ENCODE measurements at places on chromosomes 1 and 21.

GRCh38 chr1:19038096-19038495, 81.6 kb upstream of the IFFO2 start:
- DNase-seq = no peak

GRCh38 chr1:231201979-231202633, 38.9 kb upstream of the GNPAT start:
- DNase-seq = no peak

DNA sequence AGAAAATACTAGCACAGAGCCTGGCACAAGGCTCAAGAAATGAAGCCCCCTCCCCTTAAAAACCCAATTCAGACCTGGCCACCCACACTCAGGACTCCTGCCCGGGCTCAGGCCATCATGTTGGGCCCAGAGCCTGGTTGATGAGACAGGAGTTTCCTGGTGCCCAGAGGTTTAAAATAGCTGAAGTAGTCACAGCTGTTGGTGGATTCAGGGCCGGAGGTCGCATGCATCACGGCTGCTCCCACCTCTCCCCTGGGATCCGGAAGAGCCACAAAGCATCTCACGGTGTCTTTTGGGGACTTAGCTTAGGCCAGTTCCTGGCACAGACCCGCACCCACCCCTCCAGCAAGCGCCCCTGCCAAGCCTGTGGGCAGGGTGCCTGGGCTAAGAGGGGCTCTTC, 2.6 kb upstream of the PADI2 start:
- no peak for DNase-seq

GRCh38 chr21:42362700-42363099, 3.6 kb downstream of the TFF1 start:
- DNase-seq = no peak

DNA sequence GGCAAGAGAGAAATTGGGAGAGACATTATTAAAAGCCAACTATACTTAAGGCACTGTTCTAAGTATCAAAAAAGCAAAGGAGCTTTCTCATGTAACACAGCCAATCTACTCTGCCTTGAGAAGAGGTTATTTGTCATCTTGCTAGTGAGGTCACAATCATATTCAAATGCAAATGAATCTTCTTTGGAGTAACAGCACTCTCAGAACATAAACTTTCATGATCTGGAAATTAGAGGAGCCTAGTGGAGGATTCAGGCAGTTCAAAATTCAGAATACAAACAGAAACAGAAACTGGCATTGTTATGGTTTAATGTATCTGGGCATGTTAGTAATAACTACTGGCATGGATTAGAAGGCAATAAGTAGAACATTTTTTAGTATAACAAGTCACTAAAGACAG, 57.4 kb downstream of the ARID4B start:
- no peak for DNase-seq

GRCh38 chr1:159201642-159202041, 3.0 kb upstream of the ACKR1 start:
- DNase-seq = no peak

GRCh38 chr1:16996845-16997244, 14.9 kb downstream of the ATP13A2 start:
- no peak for DNase-seq

- DNase-seq = peak; percentile 49
Observed at GRCh38 chr1:248243204-248243603, 12.0 kb downstream of the OR2M4 start.

- no peak for DNase-seq
Observed at GRCh38 chr1:14365301-14365988, 233.0 kb upstream of the KAZN start.

DNA sequence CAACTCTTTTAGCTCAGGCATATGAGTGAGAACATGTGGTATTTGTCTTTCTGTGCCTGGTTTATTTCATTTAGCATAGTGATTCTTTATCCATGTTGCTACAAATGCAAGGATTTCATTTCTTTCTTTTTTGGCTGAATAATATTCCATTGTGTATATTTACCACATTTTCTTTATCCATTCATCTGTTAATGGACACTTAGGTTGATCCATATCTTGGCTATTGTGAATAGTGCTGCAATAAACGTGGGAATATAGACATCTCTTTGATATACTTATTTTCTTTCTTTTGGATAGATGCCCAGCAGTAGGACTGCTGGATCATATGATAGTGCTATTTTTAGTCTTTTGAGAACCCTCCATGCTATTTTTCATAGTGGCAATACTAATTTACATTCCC, 30.8 kb downstream of the ASB17 start:
- no peak for DNase-seq

DNA sequence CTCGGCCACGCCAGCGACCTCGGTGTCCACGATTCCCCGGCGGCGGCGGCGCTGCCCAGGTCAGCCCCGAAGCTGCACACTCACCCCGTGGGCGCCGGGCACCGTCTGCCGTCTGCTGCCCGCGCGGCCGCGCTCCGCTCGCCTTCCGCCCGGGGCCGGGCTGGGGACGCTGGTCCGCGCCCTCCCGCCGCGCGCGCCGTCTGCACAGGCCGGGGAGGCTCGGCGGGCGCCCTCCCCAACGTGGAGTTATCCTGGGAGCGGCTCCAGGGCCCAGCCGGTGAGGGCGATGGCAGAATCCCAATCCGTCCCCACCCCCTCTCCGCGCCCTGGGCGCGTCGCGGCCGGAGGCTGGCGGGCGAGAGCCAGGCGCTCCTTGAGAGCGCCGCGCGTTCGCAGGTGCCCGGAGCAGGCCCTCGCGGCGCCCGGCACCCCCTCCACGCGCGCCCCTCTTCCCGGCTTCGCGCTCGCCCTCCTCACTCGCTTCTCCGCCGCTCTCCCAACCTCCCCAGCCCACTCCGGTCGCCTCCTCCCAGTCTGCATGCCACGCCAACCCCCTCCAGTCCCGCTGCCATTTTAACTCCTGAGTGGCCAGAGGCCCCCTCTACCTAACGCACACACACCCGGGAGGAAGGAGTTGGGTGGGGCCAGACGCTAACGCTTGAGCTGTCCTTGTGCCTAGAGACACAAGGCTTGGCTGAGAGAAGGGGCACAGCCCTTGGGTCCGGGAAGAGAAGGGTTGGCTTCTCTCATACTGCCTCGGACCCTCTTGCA, at the start of gene LRRN2:
Gene LRRN2 (minus strand): TSS at position 503 of the 771 bp plus-strand sequence. CDS start 65,746 bp downstream, outside the sequence.
- no peak for DNase-seq

GRCh38 chr1:58597996-58598395, 20.9 kb upstream of the TACSTD2 start:
- no peak for DNase-seq

GRCh38 chr1:31181515-31182343, 58.0 kb downstream of the NKAIN1 start:
- DNase-seq = peak; percentile 73

DNA sequence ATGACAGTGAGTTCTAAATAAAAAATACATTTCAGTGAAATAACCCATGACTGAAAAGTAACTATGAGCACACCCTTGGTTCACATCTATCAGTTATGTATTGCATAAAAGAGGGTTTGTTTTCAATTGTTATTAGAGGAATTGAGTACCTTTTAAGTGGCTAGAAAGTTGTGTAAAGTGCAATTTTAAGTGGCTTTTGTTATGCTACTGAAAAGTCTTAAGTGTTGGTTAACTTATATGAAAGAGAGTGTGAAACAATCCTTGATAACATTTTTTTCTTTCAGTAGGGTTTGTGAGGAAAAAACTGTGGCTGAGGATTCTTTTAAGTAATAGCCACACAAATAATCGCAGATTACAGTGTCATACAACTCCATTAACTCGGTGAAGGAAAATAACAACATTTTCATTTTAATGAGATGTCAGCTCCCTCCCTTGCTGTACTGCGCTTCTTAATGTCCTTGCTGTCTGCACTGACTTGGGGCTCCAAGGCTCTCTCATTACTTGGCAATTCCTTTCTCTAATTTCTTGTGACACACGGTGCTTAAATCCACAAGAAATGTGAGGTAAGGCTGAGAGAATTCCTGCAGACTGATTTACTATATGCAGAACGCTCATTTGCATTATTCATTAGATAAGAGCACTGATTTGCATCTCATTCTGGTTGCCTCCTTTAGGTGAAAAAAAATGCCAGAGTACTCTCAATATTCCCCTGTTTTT, 40.6 kb downstream of the NTNG1 start:
- no peak for DNase-seq

DNA sequence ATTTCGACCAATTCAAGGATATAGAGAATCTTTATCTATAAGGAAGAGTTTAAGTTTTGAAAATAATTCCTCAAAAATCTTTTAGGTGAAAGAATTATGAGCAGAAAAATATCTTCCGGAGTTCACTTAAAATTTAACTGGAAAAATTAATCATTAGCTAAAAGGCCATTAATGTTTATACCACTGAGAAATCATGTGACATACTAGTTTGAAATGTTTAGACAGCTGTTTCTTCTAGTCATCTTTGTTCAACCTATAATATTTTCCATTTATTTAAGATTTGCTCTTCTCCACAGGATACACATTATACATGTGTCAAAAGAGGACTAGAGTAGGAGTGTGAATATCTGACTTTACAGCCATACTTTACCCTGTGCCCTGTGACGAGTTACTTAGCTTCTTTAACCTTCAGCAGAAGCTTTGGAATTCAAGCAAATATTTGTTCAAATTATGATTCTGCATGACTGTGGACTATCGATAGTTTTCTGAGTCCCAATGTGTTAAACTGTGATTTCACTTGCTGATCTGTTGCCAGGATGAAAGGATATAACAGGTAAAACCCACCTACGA, 374.8 kb downstream of the BRINP3 start:
- no peak for DNase-seq

DNA sequence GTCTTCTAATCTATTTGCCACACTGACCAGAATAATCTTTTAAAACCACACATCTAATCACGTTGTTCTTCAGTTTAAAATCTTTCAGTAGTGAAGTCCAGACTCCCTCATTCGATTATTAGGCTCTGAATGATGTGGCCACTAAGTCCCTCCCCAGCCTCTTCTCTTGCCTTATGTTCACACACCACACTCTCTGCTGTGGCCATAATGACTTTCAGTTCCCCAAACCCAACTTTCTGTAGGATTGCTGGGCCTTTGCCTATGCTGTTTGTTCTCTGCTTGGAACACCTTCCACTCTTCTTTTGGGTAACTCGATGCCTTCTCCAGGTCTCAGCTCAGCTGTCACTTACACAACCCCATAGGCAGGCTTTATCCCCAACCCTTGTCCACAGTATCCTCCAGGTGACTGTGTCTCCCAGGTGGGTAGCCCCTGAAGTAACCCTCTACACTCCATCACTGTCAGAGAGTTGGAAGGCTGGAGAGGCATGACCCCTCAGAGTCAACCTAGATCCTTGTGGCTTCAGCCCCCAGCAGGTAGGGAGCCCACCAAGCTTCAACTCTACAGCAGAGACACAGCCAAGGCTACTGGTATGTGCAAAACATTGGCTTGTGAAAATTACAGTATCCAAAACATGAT, 8.4 kb upstream of the SLC37A1 start:
- peak; percentile 79 for DNase-seq

GRCh38 chr1:191714845-191715244, 443.4 kb upstream of the RGS18 start:
- no peak for DNase-seq

GRCh38 chr1:19775317-19775716, 24.4 kb downstream of the TMCO4 start:
- no peak for DNase-seq

DNA sequence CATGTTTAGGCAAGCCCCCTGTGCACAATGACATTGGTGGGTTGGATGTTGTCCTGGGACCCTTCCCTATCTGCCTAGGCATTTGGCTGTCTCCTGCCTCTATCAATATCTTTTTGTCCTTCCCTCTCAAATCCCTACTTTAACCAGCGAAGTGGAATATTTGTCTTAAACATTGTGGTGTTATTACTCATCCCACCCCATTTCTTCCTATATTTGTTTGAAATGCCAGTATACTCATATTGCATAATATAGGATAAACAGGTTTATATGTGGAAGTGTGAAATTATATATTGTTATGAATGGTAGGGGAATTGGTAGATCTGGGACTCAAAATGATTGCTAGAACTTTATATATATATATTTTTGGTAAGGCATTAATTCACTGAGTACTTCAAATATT, 80.0 kb downstream of the ADGRL2 start:
- no peak for DNase-seq

- DNase-seq = no peak
Observed at GRCh38 chr1:209920844-209921243, 17.2 kb upstream of the SYT14 start.

DNA sequence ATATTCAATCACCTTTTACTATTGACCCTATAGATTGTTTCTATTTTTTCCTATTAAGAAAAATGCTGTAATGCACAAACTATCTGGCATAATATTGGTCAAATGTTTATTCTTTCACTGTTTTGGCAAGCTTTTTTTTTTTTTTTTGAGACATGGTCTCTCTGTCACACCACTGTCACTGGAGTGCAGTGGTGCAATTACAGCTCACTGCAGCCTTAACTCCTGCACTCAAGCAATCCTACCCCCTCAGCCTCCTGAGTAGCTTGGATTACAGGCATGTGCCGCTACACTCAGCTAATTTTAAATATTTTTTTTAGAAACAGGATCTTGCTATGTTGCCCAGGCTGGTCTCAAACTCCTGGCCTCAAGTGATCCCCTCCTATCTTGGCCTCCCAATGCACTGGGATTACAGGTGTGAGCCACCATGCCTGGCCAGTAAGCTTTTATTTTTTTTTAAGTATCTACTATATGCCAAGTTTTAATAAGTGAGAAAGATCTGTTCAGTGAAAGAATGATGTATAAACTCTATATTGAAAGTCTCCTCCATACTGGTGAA, 3.4 kb downstream of the CDC7 start:
- no peak for DNase-seq

- no peak for DNase-seq
Observed at GRCh38 chr1:228900099-228900885, 165.0 kb downstream of the RHOU start.

DNA sequence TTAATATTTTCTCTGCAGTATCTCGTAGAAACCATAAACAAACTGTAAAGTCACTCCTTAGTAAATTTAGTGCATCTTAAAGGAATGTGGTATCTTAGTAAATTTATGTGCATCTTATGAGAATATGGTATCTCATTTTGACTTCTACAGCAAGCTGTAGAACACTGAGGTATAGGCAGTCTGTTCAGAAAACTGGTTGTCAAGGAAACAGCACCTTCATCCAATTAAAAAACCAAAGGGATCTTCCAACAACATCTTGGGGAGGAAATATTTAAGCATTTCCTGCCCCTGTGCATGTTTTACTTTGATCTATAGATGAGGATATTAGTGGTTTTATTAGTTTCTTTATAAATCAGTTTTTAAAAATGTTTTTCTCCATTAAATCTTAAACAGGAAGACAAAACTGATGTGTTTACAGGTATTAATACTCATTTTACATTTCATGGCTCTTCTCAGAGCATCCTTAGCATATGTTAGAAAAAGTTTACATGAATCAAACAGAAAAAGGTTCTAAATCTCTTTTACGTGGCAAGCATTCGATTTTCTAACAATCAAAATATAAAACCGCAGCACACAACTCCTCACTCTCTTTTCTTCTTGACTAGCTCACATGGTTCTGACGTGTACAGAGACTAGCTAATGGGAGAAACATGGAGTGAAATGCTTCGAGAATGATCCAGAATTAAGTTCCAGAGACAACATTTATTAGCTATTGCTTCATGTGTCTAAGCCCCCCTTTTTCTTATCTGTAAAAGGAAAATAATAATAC, 668.8 kb downstream of the PTPRC start:
- no peak for DNase-seq

- no peak for DNase-seq
Observed at GRCh38 chr21:27094184-27094948, 127.5 kb upstream of the ADAMTS5 start.

All from GM10248 (cell line).